Fibroblast of lung (primary cell): ENCODE measurements at places on chromosomes 12 and 14.
A peak's percentile ranks its signal among the peaks of the same experiment; 100 is the strongest.

GRCh38 chr12:89775986-89776365 lies 67.3 kb upstream of the ATP2B1 start:
- no peak for DNase-seq

DNA sequence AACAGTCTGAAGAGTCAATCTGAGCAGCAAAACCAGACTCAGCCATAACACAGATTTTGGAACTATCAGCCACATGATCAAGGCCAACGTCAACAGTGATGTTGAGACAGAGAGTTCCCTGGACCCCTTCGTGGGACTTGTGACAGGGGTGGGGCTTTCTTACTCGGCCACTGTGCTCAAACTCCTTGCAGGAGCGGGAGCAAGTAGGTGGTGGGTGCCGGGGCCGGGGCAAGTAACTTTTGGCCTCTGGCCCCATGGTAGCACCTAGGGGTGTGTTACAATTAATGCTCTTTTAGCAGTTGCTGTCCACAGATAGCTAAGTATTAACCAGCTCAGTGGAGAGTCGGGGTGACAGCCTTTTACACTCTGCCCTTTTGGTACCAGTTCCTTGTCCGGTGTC lies 384.4 kb downstream of the NUAK1 start:
- DNase-seq = no peak

DNA sequence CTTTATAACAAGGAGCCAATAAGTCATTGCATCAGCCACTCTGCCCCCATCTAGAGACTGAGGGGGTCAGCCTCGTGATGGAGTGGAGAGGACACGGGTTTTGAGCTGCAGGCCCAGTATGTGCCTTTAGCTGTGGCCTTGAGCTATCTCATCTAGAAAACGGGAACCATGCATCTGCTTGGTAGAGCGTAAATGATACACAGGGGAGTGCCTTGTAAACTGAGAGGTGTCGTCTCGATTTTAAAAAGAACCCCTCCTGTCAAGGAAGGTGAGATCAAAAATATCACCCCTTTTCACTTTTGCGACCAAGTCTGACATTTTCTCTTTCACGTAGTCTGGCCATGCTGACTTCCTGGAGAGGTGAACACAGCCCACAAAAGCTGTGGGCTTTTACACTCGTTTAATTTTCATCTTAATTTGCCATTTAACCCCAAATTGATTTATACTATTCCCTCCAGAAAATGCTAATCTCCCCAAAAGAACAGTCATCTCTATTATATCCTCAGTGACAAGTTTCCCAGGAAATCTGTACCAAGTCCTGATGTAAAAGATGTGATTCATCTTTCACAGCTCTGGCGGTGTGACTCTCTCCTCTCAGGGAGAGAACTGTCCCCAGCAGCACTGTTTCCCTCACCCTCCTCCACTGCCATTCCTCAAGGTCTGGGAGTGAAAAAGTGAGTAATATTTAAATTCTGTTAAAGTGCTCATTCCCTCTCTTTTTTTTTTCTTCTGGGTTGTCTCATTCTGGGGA lies 30.6 kb downstream of the VCPKMT start:
- peak; percentile 78 for DNase-seq

DNA sequence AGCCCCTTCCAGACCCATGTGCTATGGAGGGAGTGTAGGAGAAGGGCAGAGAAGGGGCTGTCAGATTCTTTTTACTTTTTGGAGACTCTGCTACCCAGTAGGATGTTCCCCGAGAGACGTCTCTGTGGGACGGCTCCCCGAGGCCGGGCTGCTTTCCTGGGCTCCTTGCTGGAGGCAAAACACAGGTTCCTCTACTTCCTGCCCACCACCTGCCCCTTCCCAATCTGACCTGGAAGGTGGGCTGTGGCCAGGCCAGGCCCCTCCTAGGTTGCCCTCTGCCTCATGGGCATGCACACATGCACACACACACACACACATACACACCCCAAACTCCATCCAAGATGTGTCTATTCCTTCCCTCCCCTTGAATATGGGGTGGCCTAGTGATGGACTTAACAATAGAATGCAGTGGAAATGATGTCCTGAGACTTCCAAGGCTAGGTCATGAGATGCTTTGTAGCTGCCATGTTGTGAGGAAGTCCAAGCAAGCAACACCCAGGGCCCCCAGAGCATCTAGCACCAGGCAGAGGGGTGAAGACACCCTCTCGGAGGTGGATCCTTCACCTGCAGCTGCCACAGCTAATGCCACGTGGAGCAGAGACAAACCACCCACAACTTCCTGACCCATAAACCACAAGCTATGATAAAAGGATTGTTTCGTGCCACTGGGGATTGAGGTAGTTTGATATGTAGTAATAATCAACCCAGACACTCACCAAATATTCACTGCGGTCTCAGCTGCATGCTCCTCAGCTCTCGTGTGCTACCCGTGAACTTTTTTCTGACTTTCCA lies 1.6 kb upstream of the ASB2 start:
- peak; percentile 80 for DNase-seq

DNA sequence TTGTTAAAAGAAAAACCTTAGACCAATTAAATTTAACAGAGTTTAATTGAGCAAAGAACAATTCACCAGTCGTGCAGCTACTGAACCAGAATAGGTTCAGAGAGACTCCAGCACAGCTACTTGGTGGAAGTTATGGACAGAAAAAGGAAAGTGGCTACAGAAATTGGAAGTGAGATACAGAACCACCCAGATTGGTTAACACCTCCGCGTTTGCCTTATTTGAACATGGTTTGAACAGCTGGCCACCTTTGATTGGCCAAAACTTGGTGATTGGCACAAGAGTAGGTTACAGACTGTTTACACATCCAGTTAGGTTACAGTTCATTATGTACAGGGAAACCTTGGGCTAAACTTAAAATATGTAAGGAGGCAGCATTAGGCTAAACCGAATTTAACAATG lies 54.9 kb downstream of the SRGAP1 start:
- DNase-seq = no peak

- DNase-seq = no peak
Measured at GRCh38 chr12:10113075-10113474, 14.3 kb upstream of the CLEC1A start.

- peak; percentile 26 for DNase-seq
Measured at GRCh38 chr14:26526137-26526536, 71.7 kb downstream of the NOVA1 start.

GRCh38 chr14:75059642-75060041 lies 4.2 kb downstream of the ACYP1 start:
- DNase-seq = peak; percentile 31

- DNase-seq = peak; percentile 79
Measured at GRCh38 chr12:49873361-49873934, 30.3 kb downstream of the FAIM2 start.

- no peak for DNase-seq
Measured at GRCh38 chr12:225012-225411, 11.1 kb upstream of the SLC6A12 start.

DNA sequence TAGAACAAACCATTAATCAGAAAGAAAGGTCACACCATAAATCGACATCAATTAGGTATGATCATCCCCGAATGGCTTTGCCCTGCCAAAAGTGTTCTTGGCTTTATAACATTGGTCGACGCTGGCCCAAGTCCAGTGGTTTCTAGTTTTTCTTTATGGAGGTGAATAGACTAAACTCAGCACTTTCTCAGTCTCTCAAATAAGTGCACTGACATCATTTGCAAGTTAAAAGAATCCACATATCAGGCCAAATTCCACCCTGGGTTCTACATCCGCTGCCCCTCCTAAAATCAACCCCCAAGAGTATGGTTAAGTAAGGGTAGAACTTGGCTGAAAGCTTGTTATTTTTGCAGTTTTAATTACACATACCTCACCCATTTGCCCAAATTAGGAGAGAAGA lies 314.3 kb downstream of the C12orf75 start:
- DNase-seq = peak; percentile 90

GRCh38 chr14:64725261-64725815 lies 21.1 kb downstream of the PLEKHG3 start:
- DNase-seq = no peak

DNA sequence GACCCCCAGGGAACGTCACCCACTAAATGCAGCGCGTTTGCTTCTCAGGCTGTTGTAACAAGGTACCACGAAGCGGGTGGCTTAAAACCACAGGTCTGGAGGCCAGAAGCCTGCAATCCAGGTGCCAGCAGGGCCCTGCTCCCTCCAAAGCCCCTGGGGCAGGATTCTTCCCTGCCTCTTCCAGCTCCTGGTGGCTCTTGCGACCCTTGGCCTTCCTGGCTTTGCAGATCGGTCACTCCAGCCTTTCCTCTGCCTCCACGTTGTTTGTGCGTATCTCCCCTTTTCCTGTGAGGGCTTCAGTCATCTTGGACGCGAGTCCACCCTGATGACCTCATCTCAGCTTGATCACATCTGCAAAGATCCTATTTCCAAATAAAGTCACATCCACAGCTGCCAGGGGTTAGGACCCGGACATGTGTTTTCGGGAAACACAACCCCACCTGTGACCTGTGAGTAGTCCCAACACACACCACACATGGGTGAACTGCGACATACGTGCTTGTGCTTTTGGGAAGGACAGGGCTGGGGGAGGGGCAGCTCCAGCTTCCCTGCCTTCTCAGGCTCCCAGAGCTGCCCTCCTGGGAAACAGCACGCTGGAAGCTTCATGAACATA lies 114.5 kb upstream of the NCOR2 start:
- DNase-seq = peak; percentile 95

DNA sequence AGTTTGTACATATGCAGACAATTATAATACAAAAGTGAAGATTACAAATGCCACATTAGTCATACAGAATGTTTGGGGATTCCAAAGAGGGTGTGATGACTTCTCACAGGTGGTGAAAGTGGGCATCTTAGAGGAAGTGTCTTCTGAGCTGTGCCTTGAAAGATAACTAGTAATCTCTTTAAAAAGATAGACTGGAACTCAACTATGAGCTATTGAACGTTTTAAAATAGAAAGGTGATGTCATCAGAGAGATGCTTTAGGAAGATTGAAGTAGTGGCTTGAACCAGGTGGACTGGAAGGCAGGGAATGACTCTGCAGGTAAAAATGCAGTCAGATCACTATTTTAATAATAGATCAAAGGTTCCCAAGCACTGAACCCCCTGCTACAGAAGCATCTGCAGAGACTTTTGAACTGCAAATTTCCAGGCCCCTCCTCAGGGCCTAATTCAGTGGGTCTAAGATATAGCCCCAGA lies 50.3 kb downstream of the SYT1 start:
- peak; percentile 21 for DNase-seq

GRCh38 chr12:108265505-108265904 lies 73.6 kb downstream of the CMKLR1 start:
- no peak for DNase-seq

DNA sequence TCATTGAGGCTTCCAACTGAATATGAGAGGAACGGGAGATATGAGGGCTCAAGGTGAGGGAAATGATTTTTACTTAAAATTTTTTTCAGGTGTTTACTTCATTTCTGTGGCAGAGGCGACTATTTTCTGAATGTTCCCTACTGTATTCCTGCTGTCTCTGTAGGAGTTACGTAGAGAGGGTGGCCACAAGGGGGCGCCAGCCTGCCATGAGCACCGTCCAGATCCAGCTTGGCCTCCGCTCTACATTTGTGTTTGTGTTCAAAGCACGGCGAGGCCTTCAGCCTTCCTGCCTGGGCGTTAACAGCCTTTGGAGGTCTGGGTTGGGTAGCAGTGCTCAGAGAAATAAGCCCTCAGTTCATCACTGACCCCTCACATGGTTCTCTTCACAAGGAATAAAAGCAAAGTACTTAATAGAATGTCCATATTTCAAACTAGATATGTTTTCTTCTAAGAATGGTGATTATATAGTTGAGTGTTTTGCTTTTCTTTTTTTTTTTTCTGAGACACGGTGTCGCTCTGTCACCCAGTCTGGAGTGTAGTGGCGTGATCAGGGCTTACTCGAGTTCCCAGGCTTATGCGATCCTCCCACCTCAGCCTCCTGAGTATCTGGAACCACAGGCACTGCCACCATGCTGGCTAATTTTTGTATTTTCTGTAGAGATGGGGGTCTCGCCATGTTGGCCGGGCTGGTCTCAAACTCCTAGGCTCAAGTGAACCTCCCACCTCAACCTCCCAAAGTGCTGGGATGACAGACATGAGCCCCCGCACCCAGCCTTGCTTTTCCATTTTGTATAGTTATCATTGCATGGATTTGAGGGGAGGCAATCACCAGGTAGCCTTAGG lies 22.3 kb downstream of the CKB start:
- DNase-seq = peak; percentile 69

DNA sequence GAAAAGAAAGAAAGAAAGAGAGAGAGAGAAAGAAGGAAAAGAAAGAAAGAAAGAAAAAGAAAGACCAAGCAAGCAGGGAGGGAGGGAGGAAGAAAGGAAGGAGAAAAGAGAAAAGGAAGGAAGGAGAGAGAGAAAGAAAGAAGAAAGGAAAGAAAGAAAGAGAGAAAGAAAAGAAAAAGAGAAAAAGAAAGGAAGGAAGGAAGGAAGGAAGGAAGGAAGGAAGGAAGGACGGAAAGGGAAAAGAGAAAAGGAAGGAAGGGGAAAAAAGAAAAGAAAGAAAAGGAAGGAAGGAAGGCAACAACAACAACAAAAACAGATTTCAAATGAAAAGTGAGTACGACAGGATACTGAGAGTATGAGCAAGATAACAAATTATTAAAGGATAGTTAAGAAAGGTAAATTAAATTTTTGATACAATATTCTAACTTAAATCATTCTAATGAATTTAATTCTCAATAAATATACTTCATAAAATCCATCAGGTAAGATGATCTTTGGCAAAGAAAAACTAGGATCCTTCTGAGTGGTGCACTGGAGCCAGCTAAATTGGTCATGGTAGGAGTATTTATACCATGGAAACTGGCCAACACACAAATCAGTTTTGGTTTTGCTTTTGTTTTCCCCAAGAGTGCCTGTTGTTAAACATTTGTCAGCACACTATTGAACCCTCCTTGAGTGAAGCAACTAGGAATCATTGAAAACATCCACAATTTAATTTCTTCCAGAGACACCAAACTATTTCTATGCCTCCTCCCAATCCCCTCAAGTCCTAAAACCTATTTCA lies 56.1 kb upstream of the DYRK2 start:
- DNase-seq = peak; percentile 74

DNA sequence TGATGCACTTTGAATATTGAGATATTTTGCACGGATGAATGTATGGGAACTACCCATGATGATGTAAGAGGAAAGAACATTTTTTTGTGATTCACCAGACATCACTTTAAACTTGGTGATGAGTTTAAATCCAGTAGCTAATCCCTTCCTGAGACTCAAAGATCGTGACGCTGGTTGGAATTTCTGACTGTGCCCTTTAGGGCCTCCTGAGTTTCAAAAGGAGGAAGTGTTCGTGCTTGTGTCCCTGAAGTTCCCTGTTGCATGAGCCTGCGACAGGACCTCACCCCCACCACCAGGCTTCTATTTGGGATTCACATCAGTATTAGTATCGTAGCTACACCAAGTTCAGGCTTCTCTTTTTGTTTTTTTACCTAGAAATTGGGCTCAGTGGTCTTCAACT lies 18.6 kb upstream of the RIN3 start:
- DNase-seq = no peak

DNA sequence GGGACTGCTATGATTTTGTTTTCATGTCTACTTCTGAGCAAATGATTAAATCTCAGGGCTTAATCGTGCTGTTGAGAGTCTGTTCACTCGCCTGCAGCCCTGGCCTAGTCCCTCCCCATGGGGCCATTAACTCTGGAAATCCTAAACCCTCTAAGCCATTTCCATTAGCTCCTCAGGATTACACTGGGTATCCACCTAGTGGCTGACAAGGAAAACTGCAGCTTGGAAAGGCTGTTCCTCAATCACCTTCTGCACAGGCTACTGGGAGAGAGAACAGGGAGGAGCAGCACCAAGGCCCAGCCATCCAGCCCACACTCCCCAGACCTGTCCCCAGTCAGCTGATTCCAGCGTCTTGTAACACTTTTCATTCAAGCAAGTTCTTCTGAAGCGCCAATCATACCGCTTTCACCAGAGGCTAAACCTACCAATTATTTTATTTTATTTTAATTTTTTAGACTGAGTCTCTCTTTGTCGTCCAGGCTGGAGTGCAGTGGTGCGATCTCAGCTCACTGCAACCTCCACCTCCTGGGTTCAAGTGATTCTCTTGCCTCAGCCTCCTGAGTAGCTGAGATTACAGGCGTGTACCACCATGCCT lies 48.7 kb downstream of the NEUROD4 start:
- peak; percentile 33 for DNase-seq
